ENCODE measurements at places on chromosomes 6 and 20.

GRCh38 chr6:69005199-69005598 is 370.1 kb downstream of the ADGRB3 start:
- no peak for DNase-seq

DNA sequence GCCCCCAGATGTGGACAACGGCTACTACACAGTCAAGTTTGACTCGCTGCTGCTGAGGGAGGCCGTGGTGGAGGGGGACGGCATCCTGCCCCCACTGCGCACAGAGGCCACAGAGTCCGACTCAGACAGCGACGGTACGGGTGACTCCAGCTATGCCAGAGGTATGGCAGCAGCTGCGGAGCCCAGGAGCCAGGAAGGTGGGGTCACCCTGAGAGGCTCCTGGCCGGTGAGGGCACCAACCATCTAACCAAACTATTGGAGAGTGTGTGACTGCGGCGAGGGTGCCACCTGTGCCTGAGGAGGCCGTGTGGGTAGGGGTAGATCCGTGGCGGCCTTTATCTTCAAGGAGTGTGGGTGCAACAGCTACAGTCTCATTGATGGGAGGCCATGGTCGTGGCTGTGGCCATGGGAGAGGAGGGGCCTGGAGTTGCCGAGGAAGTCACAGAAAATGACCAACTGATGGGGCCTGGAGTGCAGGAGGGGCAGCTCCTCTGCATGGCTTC is 2.8 kb upstream of the LIME1 start:
- no peak for DNase-seq

DNA sequence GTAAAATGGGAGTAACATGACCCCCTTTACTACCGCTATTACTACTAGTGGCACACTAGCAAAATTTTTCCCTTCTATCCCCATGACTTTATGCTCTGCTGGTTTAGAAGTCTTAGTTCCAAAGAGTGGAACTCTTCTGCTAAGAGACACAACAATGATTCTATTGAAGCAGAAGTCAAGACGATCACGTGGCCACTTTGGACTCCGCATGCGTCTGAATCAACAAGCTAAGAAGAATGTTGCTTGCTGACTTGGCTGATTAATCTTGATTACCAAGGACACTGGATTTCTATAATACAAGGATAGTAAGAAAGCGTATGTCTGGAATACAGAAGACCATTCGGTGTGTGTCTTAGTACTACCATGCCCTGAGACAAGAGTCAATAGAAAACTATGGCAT is 244.7 kb upstream of the BTBD3 start:
- DNase-seq = peak; percentile 23

GRCh38 chr6:77656999-77657764 is 4.3 kb downstream of the MEI4 start:
- DNase-seq = no peak

- no peak for DNase-seq
Observed at GRCh38 chr6:152701863-152702401, 4.2 kb downstream of the MYCT1 start.

DNA sequence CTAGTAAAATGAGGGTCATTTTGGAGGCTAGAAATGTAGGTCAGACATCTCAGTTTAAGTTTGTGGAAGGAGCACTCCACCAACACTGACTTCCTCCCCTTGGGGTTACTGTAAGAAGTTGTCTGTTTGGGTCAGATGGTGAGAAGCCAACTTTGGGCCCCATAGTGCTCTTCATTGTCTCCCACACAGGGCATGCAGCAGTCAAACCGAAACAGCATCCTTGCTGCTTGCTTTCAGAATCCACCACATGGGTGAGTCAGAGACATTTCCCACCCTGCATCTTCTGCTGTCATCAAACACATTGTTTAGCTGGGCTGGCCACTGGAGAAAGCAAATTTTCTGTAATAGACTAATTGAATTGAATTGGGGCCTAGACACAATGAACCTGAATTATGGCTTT is 16.8 kb downstream of the IL17F start:
- DNase-seq = no peak

DNA sequence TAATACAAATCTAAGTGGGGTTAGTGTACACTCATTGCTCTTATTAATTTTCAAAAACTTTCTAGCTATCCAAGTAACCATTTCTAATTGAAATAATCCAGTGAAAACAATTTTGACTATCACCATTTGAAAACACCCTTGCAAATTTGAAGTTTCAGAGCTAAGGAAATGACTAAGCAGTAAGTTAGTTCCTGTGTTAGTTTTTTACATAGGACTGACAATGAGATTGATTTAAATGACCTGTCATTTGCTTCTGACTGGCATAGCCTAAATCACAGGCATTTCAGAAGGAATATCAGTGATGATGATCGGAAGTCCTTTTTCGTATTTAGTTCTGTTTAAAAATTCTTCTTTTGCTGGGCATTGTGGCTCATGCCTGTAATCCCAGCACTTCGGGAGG is 27.0 kb downstream of the STK4 start:
- DNase-seq = no peak

GRCh38 chr6:40436685-40437604 is 150.2 kb downstream of the LRFN2 start:
- peak; percentile 54 for DNase-seq

GRCh38 chr6:168410035-168410434 is 30.9 kb upstream of the SMOC2 start:
- no peak for DNase-seq

- DNase-seq = no peak
Observed at GRCh38 chr20:10423735-10424134, 10.3 kb downstream of the MKKS start.

- no peak for DNase-seq
Observed at GRCh38 chr20:48532028-48532427, 295.8 kb downstream of the PREX1 start.

- no peak for DNase-seq
Observed at GRCh38 chr6:167314180-167314821, 10.6 kb upstream of the TTLL2 start.

GRCh38 chr20:15342991-15343523 is 1005.6 kb upstream of the FLRT3 start:
- DNase-seq = no peak

- DNase-seq = peak; percentile 76
Observed at GRCh38 chr6:125986301-125987025, at the start of gene TRMT11. Gene TRMT11 (plus strand): TSS chr6:125986540. CDS start chr6:125986551, 11 bp downstream.

GRCh38 chr6:76888351-76888750 is 574.9 kb downstream of the HTR1B start:
- no peak for DNase-seq

GRCh38 chr20:33984182-33984719 is 9.5 kb upstream of the RALY start:
- no peak for DNase-seq

DNA sequence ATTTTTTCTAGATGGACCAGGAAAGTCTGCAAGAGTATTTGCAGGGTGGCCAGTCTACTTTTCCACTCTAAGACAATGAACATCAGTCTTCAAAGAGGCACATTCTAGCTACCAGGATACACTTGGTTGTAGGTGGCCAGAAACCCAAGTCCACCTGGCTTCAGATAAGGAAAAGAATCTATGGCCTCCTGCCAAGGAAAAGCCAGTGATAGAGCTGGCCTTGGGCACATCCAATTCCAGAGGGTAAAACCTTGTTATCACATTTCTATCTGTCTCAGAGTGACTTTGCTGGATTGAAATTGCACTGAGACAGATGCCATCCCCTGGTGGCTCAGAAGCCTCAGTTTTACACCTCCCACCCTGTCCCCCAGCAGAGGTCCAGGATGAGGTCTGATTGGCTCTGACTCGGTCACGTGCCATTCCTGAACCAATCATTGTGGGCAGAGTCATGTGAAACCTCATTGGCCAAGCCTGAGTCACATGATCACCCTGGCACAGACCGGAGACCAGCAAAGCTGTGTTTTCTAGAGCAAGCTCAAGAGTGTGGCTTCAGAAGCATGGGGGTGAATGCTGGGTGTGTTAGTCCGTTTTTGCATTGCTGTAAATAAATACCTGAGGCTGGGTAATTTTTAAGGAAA is 497.4 kb upstream of the SULF2 start:
- no peak for DNase-seq

- DNase-seq = no peak
Observed at GRCh38 chr20:38032585-38033329, 499 bp downstream of the TTI1 start.

DNA sequence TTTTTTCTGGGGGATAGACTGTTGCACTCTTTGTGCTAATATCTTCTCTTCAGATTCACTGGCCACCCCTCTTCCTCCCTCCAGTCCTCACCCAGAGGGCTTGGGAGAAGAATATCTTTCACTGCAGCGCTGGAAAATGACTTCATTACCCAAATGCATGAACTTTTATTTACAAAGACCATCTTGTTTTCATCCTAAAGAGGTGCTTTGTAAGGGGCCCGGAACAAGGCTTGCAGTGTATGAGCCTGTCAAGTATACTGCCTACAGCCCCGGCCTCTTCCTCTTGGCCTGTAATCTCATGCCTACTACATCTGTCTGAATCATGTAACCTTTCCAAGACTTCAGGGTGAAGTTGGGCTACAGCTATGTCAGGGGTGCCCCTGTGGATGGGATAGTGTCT is 554 bp upstream of the LAMA4 start:
- peak; percentile 13 for DNase-seq

- DNase-seq = no peak
Observed at GRCh38 chr6:23349521-23350147, 776.4 kb upstream of the NRSN1 start.

DNA sequence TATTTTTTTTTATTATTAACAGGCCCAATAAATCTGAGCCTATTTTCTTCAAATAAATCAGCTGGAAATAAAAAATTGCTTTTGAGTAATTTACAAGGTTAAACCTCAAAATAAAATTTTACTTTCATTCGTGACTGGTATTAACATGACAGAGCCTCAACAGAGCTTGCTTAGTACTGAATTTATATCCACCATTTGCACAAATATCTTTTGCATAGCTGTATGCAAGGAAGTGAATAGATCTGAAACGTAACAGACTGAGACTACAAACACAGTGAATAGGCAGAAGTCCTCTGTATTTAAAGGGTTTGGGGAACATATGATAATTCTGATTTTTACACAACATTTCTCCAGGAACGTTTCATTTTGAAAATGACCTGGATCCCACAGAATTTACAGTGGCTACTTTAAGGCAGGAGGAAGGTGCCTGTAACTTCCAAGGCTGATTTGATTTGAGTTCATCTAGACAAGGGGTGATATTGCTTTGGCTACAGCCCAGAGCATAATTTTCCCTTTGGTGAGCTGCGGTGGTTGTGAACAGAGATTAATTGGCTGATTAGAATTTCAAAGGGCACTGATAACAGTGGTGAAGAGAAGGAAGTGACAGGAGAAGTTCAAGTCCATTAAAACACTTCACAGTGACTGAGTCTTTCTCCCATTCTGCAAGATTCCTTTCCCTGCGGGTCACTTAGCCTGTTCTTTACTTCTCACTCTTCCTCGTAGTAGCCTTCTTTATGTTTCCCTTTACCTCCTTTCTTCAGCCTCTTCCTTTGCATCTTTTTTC is 121.2 kb upstream of the SASH1 start:
- DNase-seq = no peak

- DNase-seq = no peak
Observed at GRCh38 chr20:61391812-61392520, 139.9 kb downstream of the CDH4 start.

DNA sequence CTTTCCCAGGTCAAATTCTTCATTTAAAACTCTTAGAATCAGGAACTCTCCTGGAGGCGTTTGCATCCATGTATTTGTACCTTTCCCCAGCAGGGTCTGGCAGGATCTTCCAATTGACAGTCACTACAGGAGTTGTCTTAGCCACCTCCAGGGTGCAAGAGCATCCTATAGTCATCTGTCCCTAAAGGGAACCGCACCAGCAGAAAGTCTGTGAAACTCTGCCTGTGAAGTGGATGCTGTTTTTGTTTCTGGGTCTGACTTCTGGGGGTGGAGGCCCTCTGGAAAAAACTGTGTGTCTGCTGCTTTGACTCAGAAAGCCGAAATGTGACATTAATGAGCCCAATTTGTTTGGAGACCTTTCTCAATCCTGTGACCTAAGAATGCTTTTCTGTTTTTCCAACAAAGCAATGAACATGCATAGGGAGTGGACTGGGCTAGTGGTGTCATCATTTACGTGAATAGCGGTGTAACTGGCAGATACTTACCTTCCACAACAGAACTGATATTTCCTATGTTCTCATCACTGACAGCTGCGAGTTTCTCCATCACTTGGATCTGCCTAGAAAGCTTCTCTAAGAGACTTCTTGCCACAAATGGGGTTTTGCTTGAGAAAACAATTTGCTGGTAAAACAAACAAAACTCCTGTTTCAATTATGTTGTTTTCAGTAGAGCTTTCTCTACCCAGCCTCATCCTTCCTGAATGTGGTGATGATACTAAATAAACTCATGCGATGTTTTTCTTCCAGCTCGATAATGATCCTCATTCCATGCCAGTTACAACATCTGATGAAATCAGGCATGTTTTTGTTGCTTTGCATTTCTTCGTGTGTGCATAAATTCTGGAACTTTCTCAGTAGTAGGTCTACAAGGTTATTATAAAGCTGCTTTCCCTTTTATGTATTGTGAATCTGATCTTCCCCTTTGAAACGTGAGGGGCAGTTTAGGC is 33.3 kb upstream of the ARMH2 start:
- DNase-seq = no peak

- DNase-seq = no peak
Observed at GRCh38 chr6:54515013-54515412, 206.8 kb downstream of the TINAG start.

DNA sequence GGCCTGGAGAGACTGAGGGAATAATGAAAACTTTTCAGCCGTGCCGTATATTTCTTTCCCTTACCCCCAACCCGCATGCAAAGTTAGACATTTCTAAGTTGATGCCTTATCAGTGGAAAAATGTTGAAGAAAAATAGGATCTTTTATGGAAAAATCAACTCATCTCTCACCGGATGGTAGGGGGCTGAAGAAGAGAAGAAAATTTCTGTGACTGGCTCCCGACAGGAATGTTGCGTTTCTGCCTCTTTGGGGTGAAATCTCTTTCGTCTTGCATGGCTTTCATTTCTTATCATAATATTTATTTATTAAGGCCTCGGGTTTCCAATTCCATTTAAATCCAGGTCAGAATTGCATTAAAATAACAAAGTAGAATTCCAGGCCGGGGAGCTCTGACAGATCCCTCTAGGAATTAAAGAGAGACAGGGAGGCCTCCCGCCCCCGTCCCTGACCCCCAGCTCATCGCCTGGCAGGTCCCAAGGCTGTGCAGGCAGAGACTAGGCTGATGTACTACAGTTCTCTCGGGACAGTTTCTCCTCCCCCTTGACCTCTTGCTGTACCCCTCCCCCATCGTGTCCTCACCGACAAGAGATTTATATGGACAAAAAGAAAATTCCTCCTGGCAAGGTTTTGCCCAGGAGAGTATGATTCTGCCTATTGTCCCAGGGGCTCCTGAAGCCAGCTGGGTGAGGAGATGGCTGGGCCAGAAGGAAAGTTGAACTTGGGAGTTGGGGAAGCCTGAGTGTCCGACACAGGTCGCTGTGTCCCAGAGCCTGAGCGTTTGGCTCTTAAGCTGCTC is 1.3 kb downstream of the SCUBE3 start:
- no peak for DNase-seq

DNA sequence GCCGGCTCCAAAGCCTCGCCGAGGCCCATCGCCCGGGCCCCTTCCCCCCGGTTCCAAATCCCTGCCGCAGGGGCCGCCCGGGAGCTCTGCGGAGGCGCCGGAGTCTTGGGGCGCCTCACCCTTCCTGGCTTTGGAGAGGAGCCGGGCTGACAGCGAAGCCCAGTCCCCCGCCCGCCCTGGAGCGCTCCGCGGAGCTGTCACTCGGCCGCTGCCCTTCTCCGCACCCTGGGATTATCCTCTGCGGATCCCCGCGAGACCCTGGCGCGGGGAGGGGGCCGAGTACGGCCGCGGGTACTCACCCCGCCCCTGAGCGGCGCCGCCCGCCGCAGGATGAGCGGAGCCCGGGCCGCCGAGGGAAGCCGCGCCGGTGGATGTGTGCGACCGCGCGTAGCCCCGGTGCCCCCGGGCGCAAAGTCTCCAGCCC is 343 bp downstream of the SNAP91 start:
- no peak for DNase-seq
